Activated effector memory CD4-positive, alpha-beta T cell treated with Interleukin-2 at 50 U/mL for 16 hours (primary cell): ENCODE measurements at places on chromosomes 5 and 9.

DNA sequence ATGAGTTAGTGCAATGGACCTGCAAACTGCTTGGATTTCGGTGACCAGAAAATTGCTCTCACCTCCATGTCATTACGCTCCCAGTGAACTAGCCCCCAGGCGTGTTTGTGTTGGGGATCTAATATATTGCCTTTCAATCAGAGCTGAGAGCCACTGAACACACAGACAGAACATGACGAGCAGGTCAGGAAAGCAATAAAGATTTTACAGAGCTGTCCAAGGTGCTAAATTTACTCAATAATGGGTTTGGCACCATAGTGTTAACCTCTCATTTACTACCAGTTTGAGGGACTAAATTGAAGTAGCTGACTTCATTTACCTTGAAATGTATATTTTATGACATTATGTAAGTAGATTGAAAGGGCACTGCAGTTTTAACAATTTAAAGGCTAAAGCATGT, 383.0 kb downstream of the EBF1 start:
- DNase-seq: no peak

DNA sequence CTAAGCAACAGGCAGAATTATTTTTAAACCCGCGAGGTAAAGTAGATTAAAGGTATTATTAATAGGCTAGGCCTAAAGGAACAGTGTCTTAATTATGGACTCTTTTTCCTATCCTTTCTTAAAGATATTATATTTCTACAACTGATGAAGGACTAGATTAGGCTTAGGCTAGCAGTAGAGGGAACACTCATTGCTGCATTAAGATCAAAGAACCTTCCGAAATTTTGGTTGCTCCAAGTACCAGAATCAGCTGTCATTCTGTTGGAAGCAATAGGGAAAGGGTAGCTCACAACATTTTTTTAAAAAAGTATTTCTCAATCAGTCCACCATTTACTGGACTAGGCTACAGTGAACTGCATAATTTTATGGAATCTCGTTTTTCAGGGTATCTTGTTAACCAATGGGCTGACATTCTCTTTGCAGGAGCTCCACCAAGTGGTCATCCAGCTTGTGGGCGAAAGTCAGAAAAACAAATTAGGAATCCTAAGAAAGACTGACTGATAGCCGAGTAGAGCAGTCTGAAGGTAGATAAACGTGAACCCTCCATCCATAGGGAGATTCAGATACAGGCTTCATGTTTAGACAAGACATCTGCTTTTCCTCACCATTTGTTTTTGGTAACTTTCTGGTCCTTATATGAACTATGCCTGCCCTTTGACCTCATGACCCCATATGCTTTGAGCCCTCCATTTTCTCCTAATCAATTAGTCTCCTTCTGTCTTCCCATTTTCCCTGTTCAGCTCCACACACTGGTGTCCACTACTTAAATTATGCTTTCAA, 103.6 kb upstream of the CHD1 start:
- no peak for DNase-seq

- DNase-seq: no peak
Measured at GRCh38 chr9:90505695-90506094, 136.9 kb downstream of the DIRAS2 start.

DNA sequence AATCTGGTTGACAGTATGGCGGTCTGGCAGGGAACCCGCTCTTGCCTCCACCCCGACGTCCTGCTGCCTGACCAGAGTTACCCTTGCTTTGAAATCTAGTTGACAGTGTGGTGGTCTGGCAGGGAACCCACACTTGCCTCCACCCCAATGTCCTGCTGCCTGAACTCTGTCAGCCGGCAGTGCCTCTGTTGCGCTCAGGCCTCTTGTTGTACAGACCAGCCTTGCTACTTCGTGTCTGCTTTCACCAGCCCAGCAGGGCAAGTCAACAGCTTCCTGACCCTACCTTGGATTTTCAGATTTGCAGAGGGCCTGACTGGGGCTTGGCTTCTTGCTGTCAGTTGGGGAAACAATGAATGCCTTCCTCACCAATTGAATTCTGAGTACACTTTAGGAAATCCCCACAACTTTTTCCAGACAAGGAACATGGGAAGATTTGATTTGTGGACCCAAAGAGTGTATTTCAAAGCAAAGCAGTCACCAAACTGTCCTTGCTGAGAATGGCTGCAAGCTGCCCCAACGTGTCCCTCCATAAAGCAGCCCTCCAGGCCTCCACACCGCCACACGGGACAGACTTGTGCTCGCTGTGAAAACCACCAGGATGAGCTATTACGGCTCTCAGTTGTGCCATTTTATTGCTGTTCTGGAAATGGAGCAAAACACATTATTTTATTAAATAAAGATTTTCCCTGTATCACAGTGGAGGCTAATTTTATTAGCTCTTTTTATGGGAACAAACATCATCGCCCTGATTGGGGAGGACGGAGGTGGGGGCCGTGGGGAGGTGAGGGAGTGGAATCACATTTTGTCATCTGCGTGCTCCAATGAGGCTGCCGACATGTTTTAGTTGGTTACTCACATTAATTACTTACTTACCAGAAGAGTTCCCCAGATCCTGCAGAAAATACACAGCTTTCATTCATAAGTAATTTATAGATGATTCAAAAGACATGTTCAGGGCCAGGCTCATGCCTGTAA, 189.3 kb downstream of the AOPEP start:
- DNase-seq: no peak

- no peak for DNase-seq
Measured at GRCh38 chr9:112705768-112706427, 12.0 kb downstream of the INIP start.

GRCh38 chr9:15116130-15116580, 190.9 kb downstream of the TTC39B start:
- no peak for DNase-seq

DNA sequence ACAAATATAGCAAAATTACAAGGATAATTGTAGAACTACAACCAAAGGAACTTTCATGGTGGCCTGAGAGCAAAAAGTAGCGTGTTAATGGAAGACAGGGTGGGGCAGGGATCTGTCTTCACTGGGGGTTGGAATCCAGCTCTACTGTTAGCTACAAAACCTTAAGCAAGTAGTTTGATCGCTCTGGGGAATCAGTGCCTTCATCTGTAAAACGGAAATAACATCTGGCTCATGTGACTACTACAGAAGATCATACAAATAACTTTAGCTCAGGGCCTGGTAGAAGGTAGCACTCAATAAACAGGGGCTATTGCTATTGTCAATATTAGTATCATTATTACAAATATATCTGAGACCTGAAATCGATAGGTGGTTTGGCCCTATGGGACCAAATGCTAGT, 40.4 kb downstream of the ZNF608 start:
- no peak for DNase-seq

DNA sequence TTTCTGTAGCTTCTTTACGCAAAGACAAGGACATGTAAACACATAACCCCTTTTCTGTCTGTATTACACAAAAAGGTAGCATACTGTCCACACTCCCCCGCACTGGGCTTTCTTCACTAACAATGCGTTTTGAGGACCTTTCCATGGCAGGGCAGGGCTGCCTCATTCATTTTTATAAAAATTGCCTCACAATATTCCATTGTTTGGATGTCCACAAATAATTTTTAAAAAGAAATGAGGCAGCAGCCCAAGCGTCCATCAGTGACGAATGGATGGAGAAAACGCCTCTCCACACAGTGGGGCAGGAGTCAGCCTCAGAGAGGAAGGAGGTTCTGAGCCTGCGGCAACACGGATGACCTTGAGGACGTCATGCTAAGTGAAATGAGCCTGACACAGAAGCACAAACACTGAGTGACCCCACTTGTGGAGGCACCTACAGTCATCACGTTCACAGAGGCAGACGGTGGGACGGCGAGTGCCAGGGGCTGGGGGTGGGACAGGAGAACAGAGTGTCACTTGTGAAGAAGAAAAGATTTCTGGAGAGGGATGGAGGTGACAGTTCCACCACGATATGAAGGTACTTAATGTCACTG, 67.8 kb downstream of the RASGEF1C start:
- DNase-seq: no peak

- DNase-seq: no peak
Measured at GRCh38 chr5:72355706-72356299, 35.6 kb downstream of the PTCD2 start.

DNA sequence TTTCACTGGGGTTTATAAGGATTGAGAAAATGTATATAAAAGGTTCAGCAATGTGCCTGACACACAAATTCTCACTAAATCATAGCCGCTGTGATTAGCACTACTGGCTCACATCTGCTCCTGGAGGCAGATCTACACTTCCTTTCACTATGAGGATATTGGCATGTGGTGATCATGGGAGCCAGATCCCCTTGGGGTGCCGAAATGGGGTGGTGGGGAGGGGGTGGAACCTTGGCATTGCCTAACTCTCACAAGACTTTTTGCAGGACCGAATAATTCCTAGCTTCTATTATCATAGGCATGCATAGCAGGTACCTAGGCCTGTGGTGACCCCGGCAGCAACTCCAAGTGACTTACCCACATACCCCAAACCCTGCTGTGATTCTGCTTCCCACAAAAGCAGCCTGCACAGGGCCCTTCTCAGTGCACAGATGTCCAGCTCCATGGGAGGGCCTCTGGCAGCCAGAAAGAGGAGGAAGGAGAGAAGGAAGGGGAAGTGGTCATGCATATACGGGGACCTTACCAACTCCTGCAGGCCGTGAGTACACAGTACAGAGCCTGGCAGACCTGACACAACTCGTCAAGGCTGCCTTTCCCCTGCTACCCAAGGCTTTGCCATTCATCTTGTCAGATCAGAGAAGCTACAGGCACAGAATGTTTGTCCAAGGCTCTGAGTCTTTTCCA, 61.3 kb upstream of the IQGAP2 start:
- DNase-seq: no peak

GRCh38 chr5:100026606-100027005, 508.6 kb upstream of the FAM174A start:
- no peak for DNase-seq

GRCh38 chr9:15724016-15724415, 171.2 kb downstream of the CCDC171 start:
- no peak for DNase-seq
